Stomach (tissue), 19 donors: ENCODE measurements at places on chromosomes 12 and 14. TPM values are rescaled to one million over a fixed set of nuclear protein-coding genes. Genes with fewer than 3 reads are reported as not detected.

Gene PPP4R4
- 0.28 TPM for polyA plus RNA-seq

Gene GLIPR1L1
- not detected for polyA plus RNA-seq

Gene LRRC10
- not detected for polyA plus RNA-seq

Gene EGLN3
- polyA plus RNA-seq = 36.7 TPM

Gene DEPDC4
- 0.48 TPM for polyA plus RNA-seq

Gene NOS1
- 0.15 TPM for polyA plus RNA-seq
